T-helper 1 cell (primary cell): ENCODE measurements at places on chromosomes 7 and 10.

- no peak for DNase-seq
Measured at GRCh38 chr10:15378569-15378968, 7.5 kb upstream of the FAM171A1 start.

GRCh38 chr10:102409604-102410428 lies 8.8 kb downstream of the PSD start:
- no peak for DNase-seq

- no peak for DNase-seq
Measured at GRCh38 chr10:76401006-76401405, 969.6 kb downstream of the LRMDA start.

DNA sequence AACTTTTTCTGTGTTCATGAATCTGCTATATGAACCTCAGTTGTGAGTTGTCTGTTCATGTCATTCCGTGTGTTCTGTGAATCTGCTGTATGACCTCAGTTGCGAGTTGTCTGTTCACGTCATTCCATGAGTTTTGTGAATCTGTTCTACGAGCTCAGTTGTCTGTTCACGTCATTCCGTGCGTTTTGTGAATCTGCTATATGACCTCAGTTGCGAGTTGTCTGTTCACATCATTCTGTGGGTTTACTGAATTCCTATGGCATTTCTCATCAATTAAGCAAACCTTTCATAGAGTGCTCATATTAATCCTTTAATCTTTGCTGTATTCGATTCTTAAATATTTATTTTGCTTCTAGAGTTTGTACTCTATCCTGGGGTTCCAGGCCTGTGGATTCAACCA lies 150.6 kb downstream of the DIP2C start:
- no peak for DNase-seq

DNA sequence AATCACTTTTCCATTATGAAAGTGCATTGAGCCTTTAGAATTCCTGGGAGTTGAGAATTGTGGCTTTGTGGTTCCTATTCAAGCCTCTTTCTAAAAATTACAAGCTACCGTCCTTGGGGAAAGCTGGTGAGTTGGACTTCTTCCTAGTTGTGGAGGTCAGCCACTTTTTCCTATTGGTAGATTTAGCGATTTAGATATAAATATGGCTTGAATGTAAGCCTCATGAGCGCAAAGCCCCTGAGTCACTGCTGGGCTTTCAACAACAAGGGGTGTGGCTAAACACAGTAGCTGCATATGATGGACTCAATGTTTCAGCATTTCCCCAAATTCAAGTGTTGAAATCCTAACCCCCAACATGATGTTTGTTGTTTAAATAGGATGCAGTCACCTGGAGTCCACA lies 150.0 kb upstream of the IGFBP3 start:
- DNase-seq = no peak

DNA sequence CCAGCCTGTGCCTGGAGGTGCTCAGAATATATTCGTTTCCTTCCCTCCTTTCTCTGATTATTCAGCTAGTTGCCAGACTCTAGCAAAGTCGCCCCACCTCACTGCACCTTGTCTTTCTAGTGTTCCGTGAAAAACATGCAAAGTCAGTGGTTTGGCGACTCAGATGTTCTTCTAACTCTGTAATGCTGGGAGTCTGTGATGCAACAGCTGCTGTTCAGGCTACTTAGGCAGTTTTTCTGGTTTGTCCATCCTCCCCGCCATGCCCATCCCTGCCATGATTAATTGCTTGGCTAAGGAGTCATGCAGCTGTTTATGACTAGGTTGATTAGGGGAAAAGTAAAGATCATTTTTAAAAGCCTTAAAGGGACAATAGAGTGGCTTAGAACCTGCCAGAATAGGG lies 99.4 kb downstream of the MTPN start:
- no peak for DNase-seq

GRCh38 chr10:112689327-112690072 lies 242.5 kb downstream of the VTI1A start:
- no peak for DNase-seq

- DNase-seq = no peak
Measured at GRCh38 chr7:47576031-47576865, 5.7 kb downstream of the TNS3 start.

DNA sequence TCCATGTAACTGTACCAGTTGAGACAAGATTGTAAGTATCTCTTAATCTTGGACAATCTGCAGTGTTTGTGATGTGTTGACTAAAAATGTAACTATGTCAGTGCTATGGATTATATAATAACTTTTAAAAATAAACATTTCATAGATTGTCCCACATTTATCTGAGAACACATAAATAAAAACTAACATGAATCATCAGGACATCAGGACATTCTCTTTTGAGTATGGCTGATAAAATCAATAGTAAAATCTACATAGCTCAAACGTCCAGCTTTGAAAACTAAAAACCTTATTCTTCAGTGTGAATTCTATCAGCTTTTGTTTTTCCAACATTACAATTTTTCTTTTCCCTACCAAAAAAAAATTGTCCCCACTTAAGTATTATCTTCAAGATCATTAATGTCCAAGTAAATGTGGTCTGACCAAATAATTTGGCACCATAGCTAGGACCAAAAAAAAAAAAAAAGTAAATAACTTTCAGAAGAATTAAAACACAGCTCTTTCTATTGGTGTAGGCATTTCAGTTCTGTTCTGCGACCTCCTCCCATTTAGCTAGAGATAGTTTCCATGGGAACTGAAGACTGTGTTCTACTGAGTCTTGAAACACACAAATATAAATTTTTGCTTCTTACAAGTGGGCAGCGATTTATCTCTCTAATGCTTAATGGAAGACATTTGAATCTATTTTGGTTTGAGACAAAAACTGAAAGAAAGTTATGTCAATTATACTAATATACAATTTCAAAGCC lies 123.0 kb upstream of the SGCE start:
- no peak for DNase-seq

DNA sequence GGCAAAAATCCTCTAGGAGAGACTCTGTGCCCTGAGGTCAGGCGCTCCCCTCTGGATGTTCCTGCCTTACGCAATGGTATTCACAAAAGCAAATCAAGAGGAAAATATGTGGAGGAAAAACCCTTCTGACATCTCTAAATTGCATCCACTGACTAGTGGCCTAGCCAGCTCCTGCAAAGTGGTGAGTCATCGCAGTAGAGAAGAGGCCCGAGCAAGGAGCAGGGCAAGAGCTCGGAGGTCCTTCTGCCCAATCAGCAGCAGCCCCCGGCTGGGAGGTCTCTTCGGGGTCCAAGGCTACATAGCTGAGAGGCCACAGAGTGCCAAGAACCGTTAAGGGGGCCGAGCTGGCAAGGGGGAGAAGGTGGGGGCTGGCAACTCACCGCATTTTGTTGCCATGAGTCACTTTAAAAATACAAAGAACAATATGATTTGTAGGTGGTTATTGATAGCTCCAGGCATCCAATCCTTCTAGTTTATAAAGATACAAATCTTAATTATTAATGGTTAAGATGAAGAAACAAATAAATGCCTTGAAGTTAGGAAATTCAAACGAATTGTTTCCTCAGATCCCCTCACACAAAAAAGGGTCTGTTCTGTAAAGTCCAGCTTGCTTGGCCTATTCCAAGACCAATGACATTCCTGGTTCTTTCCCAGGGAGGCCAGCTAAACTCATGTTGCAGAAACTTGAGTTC lies 161.6 kb downstream of the PKD1L1 start:
- DNase-seq = no peak

GRCh38 chr10:35563261-35563891 lies 41.8 kb upstream of the GJD4 start:
- peak; percentile 15 for DNase-seq

- DNase-seq = peak; percentile 78
Measured at GRCh38 chr10:123132576-123133477, 2.9 kb upstream of the HMX3 start.

DNA sequence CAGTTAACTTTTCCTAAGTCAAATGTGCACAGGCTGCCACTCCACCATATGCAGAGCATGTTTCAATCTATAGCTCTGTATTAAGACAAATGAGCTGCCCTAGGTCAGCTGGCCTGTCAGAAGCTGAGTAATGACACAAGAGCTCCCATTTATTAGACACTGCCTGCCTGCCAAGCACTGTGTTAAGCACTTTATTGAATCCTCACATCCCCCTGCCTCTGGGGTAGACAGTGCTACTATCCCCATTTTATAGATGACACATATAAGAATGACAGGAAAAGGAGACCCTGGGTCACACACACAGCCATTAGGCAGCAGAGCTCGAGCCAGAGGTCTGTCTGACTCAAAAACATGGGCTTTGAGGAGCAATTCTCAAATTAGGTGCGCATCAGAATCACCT lies 179.8 kb upstream of the PDE1C start:
- no peak for DNase-seq

DNA sequence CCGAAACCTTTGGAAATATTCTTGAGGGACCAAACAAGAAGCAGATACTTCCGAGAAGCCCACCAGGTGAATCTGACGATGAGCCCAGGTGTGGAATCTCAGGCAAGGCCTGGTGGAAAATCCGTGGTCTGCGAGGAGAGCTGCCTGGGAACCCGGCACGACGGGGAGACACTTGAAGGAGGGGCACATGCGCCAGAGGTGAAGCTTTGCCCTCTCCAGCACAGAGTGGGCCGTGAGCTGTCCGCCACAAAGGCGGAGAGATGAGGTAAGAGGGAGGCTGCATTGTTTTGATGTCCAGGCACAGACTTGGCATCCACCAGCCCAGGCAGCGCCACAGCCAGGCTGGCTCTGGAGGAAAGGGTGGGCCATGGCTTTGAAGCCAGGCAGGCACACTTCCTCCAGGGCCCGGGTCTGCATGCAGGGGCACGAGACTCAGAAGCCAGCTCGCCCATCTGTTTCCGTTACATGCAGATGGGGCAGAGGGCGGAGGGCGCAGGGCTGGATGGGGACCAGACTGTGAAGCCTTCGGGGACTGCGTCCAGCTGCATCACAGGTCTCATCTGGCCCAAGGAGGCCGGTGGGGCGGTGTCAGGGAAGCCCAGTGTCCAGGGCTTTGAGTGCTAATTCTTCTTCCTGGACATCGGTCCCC lies 45.4 kb downstream of the CALML3 start:
- DNase-seq = no peak

DNA sequence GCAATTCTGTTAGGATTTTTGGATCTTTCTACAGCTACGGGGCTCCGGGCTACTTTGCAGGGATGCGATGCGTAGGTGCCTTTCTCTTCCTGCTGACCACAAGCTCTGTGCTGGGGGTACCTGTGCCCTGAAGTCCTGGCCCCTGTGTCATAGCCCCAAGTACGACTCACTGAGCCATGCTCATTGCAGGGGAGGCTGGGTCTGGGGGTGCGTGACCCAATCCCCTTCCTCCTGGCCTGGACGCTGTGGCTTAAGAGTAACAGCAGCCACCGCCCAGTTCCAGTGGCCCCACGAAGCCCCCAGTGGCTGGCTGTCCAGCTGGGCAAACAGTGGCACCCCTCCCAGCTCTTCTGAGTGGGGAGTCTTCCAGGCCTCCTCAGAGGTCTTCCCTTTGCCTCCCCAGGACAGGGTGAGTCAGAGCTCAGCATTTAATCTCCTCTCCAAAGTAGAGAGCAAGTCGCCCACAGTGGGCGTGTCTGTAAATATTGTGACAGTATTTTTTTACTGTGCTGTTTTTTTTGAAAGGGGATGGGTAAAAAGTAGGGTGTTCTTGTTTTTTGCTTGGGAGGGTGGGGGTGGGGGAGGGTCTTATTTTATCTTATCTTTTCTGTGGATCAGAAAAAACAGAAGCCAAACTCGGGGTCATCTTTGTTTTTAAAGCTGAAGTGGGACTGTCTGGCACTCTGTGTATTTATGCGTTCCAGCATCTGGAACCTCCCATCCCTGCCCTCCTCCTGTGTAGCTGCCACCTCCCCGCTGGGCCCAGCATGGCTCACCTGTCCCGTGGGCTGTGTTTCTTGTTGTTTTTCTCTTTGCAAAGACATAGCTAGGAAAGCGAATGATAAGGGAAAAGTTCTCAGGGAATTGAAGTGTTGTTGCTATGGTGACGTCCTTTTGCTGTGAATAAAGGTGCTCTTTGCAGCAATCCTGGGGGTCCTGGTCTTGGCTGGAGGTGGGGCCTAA lies 8.2 kb downstream of the LFNG start:
- DNase-seq = no peak

DNA sequence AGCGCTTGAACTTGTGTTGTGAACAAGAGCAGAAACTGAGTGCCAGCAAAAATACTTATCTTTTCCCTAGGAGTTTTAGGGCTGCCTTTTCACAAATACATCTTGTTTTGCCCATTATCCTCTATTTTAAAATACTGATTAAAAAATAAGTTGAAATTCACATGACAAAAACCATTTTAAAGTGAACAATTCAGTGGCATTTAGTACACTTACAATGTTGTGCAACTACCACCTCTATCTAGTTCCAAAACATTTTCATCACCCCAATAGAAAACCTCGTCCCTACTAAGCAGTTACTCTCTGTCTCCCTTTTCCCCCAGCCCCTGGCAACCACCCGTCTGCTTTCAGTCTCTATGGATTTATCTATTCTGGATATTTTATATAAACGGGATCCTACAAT lies 1.4 kb downstream of the WBP1L start:
- DNase-seq = no peak

DNA sequence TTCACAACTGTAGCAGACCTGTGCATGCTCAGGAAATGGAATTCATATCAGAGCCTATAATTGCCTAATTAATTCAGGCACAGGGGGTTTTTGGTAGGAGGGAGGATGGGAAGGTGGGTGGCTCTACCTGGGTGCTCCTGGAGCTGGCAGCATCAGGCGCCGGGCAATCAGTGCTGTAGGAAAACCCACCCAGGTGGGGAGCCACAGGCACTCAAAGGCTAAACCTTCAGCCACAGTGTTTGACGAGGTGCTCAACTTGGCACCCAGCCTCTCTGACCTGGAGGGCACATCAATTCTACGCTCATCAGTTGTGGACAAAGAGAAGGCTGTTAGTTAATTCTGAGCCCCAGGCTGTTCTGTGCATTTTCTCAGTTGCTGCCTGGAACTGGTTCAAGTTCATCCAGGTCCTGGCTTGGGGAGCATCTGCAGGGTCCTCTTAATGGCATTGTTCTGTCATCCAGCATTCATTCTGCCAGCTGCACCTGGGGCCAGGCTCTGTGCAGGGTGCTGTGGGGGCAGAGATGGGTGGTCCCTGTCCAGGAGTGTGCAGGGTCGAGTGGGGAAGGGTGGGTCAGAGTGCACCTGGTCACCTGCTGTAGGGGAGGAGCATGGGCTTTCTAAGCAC lies 54.1 kb upstream of the NPTX2 start:
- DNase-seq = no peak

DNA sequence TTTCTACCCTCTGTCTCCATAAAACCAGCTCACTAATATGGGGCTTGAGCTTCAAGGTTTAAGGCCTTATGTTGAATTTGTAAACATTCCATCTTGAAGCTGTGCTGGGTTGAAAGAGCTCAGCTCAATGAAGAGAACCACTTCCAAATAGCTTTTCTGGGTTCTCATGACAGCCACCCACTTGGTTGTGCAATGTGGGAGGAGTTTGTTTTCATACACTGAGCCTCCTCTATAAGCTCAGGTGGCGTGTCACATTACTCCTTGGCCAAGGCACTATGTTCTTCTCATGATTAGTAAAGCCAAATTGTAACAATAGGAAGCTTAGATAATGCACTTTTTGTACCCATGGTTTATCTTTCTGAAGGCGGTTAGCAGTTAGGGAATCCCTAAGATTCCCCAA lies 265.6 kb downstream of the PTEN start:
- DNase-seq = no peak

GRCh38 chr7:6505685-6506559 lies 45.3 kb downstream of the GRID2IP start:
- DNase-seq = no peak
